ENCODE measurements at places on chromosomes 16 and 17.

DNA sequence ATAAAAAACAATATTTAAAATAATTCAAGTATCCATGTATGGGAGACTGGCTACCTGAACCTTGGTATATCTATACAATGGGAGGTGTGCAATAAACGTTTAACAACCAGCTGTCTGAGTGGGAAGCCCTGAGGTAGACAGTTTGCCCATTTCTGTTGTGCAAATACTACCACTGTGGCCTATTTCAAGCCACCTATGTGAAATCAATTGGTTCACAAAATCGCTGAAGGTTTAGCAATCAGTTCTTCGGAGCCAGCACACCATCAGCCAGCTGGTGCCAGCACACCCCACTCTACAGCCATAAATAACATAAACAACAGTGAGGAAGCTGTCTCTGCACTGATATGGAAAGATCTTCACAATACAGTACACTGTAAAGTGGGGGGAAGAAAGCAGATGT is 46.7 kb upstream of the KDM8 start:
- DNase-seq: no peak

- DNase-seq: no peak
Observed at GRCh38 chr17:58324056-58324408, 4.6 kb downstream of the TSPOAP1 start.

DNA sequence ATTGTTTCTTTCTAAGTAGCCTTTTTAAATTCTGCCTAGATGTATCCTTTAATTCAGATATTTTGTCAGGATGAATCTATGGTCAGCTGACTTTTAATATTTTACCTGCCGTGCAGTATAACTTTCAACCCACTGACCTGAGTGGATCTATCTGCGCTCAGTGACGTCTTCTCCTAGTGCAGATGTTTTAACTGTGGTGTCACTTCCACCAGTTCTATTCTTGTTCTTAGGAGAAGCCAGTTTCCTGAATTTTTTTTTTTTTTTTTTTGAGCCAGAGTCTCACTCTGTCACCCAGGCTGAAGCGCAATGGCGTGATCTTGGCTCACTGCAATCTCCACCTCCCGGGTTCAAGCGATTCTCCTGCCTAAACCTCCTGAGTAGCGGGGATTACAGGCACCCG is 5.0 kb upstream of the TM4SF5 start:
- peak; percentile 77 for DNase-seq

GRCh38 chr17:41992576-41992975 is 24.7 kb downstream of the DNAJC7 start:
- no peak for DNase-seq

DNA sequence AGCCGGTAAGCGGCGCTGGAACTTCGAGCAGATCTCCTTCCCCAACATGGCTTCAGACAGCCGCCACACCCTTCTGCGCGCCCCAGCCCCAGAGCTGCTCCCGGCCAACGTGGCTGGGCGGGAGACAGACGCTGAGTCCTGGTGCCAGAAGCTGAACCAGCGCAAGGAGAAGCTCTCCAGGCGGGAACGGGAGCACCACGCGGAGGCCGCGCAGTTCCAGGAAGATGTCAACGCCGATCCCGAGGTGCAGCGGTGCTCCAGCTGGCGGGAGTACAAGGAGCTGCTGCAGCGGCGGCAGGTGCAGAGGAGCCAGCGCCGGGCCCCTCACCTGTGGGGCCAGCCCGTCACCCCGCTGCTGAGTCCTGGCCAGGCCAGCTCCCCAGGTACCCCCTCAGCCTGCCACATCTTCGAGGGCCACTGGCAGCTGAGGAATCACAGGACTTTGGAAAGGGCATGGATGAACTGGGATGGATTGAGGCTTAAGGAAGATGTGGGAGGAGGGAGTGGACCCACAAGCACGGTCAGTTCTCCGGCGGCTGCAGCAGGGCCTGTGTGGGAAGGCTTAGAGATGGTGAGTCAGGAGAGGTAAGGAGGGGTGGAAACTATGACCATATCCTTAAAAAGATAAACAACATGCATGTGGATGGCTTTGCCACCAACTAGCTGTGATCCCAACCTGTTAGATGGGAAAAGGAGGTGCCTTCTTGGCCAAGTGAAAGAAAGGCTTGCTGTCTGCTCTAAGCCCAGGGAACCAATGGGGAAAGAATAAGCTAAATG is 3.4 kb upstream of the LLGL2 start:
- DNase-seq: no peak

Data from inflammatory macrophage treated with lipopolysaccharide for 1 hour (primary cell).